EL (cell line): ENCODE measurements at places on chromosomes 1 and 21.
A peak's percentile ranks its signal among the peaks of the same experiment; 100 is the strongest.

GRCh38 chr1:1407636-1408318, 684 bp upstream of the MRPL20 start:
- DNase-seq, result peak; percentile 40

- no peak for DNase-seq
Observed at GRCh38 chr1:180974236-180974635, 48.4 kb downstream of the STX6 start.

- DNase-seq, result no peak
Observed at GRCh38 chr1:67740543-67740942, 55.5 kb downstream of the GADD45A start.

DNA sequence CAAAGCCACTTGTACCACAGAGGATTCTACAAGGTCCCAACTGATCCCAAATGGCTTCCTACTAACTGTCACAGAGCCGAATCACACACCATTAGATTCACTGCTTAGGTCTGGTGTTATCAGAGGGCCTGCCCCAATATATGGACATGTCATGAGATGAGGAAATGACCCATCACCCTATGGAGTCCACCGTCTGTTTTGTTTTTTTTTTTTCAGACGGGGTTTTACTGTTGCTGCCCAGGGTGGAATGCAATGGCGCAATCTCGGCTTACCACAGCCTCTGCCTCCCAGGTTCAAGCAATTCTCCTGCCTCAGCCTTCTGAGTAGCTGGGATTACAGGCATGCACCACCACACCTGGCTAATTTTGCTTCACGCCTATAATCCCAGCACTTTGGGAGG, 83.8 kb upstream of the ETS2 start:
- DNase-seq, result peak; percentile 59

DNA sequence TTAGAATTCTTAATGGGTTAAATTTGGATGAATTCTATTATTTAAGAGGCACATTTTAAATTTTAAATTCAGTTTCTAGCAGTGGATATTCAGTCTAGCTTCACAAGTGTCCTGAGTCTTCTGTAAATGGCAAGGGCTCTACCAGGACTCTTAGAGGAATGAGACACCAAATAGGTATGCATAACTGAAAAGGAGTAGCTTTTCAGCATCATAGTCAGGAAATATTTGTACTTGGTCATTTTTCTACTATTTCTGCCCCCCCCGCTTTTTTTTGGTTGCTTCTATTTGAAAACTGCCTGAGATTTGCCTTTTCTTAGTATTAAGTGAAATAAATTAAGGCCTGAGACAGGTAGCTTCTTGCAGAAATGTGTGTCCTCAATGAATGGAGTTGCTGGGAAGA, 80.2 kb downstream of the MAST2 start:
- peak; percentile 67 for DNase-seq

- peak; percentile 13 for DNase-seq
Observed at GRCh38 chr1:63635681-63636080, 42.5 kb downstream of the PGM1 start.

DNA sequence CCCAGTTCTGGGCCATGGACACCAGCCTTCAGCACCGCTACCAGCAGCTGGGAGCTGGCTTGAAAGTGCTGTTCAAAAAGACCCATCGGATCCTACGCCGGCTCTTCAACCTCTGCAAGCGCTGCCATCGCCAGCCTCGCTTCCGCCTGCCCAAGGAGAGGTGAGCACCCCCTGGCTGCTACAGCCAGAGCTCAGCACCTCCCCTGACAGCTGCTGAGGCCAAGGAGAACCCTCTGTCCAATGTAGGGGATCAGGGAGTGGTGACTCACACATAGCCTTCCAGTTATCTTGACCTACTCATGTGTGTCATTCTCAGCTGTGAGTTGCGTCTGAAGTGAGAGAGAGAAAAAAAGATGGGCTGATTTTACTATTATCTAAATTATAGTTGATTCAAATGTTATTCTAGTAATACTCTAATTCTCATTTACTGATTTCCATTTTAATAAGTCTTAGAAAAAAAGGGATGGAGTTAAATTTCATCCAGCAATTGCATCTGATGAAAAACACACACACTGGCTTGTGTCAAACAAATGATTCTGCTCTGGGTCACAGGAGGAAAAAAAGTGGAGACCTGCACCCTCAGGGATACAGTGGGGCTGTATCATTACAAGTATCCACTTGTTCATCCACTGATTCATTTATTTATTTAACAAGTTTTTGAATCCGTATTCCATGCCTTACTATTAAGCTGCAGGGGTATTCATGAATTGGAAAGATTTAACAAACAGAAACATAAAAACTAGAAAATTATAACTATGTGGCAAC, 108.0 kb downstream of the BRINP2 start:
- no peak for DNase-seq
